ENCODE measurements at places on chromosomes 2 and 18.
A peak's percentile ranks its signal among the peaks of the same experiment; 100 is the strongest.

- no peak for DNase-seq
Observed at GRCh38 chr18:12843420-12844350, 40.4 kb downstream of the PTPN2 start.

DNA sequence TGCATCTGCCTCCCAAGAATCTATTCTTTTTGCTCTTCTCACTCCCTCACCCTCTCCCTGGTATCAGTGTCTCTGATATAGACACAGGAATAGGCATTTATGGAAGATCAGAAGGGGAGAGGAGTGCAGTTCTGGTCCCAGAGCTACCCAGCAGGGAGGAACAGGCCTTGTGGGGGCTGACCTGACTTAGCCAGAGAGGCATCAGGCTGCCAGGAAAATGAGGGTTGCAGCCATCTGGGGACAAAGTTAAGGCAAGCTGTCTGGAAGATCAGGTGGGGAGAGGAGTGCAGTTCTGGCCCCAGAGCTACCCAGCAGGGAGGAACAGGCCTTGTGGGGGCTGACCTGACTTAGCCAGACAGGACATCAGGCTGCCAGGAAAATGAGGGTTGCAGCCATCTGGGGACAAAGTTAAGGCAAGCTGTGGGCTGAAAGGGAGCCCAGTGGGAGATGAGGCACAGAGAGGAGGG, 69.9 kb upstream of the HK2 start:
- no peak for DNase-seq

- DNase-seq = no peak
Observed at GRCh38 chr18:13500869-13501542, 225.4 kb downstream of the FAM210A start.

DNA sequence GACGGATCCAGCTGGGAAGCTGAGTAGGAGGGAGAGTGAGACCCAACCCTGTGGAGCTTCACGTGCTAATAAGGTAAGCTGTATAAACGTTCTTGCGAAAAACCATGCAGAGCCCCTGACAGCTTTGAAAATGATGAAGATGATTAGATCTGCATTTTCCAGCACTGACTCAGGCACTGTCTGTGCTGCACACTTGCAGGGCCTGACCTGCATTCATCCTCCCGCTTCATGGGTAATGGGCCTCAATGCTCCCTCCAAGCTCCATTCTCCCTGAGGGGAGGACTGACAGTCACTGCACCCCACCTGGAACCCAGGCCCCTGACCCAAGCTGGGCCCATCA, 205.4 kb downstream of the TMEM163 start:
- no peak for DNase-seq

DNA sequence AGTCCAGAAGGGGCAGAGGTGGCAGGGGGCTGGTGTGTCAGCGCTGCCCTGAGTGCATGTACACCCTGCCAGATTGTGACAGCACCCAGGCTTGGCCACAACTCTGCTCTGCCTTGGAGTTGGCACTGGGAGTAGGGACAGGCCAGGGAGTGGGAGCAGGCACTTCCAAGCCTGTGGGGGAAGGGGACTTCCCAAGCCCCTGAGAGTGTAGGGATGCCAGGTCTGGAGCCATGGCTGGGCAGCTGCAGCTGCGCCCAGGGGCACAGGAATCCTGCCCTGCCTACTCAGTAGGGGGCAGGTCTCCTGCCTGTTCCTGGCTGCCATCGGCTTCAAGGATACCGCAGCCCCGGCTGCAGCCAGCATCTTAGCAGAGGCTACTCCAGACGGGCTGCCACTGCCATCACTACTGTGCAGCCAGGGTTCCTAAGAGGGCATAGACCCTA, 109.4 kb downstream of the CALCRL start:
- DNase-seq = no peak

DNA sequence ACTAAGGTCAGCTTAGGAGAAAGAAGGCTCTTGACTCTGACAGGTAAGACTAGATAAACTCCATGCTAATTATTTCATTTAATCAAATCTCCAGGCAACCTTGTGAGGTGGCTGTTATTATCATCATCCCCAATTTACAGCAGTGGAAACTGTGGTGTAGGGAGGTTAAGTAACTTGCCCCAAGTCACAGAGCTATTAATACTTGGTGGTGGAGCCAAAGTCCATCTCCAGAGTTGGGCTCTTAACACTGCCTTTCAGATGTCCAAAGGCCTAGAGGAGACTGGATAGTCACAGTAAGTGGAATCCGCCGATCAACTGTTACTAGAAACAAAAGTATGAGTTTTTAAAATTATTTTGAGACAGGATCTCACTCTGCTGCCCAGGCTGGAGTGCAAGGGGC, 46.6 kb upstream of the SP3 start:
- no peak for DNase-seq

- DNase-seq = no peak
Observed at GRCh38 chr2:191894681-191895147, 47.8 kb upstream of the CAVIN2 start.

GRCh38 chr18:56083097-56083521, 495.1 kb upstream of the TCF4 start:
- DNase-seq = no peak

DNA sequence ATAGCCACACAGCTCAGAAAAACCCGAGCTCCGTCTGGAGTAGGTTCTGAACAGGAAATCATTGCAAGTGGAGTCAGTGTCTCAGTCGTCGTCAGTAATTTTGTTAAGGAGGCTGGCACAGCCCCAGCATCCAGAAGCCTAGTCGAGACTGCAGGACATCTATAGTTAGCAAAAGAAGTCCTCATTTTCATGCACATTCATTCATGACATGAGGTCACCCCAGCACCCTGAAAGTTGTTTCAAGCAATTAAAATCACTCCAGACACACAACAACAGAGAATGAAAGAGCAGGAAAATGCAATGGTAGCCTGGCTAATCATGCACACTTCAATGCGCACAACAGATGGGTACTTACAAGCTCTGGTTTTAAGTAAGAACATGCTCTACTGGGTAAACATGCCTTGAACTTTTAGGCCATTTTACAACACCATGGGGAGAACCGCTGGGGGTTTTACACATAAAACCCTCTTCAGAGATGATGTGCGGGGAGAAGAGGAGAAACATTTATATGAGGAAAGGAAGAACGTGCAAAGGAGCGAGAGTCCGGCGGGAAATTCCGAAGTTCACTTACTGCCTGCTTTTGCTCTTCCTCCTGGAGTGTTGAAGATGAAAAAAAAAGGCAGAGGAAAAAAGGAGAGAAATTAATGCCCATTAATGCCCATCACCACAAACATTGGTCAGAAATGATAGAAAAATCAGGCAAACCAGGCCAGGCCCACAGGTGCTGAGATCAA, 77.4 kb upstream of the DNMT3A start:
- DNase-seq = no peak

DNA sequence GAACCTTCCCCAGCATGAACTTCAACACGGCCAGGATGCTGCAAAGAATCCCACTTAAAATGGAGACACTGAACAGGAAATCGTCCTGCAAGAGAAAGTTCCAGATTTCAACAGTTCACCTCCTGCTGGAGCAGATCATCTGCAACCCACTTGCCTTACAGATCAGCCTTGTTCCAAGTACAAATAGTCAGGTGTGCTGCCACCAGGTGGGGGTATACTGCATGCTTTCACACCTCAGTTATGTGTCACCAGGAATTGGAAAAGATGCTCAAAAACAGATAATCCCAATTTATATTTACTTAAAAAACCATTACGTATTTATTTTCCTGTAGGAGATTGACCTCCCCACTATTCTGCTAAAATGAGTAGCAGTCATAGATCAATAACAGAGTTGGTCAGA, 212.3 kb downstream of the MGAT5 start:
- DNase-seq = no peak

DNA sequence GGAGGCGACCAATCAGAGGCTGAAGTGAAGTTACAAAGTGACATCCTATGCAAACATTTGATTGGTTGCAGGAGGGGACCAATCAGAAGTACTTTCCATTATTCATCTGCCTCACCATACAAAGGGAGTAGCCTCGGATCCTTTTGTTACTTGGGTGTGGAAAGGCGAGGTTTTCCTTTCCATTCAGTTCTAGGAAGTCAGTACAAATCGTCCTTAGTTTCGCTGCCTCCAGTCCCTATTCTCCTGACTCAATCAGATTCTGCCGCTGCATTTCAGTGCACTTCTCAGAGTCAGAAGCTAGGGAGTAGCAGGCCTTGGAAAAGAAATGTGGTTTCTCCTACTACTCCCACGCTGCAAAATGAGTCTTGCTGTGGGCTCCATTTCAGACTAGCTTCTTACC, 149.4 kb downstream of the DTNA start:
- no peak for DNase-seq

DNA sequence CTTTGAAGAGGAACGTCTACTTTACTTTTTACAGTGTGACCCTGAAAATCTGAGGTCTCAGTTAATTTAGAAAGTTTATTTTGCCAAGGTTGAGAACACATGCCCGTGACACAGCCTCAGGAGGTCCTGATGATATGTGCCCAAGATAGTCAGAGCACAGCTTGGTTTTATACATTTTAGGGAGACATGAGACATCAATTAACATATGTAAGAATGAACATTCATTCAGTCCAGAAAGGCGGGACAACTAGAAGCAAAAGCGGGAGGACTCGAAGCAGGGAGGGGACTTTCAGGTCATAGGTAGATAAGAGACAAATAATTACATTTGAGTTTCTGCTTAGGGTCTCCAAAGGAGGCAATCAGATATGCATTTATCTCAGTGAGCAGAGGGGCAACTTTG, 23.7 kb downstream of the ELMOD3 start:
- no peak for DNase-seq

DNA sequence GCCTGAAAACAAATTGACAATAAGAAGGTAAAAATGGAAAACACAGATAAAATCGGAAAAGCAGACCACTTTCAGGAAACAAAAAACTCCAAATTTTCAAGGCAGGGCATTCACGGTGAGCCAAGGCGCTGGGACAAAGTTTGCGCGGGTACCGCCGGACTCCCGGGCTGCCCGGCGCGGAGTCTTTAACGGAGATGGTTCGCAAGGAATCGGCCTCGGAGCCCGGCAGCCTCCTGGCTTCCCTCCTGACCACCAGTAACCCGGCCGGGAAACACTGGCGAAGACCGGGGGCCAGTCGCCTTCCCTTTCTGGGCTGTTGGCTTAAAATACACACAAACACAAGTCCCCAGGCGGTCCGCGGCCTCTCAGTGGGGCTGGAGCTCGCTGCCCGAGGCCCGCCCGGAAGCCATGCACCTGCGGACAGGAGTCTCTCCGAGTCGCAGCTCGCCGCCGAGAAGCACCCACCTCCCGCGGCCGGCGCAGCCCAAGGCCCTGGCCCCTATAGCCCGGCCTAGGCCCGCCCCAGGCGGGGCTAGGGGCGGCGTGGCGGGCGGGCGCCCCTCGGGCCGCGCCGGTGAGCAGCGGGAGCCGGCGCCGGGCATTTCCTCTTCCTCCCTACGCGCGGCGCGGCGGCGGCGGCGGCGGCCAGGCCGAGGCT, 622 bp upstream of the KCMF1 start:
- peak; percentile 49 for DNase-seq

- no peak for DNase-seq
Observed at GRCh38 chr18:425106-425745, 75.3 kb downstream of the COLEC12 start.

DNA sequence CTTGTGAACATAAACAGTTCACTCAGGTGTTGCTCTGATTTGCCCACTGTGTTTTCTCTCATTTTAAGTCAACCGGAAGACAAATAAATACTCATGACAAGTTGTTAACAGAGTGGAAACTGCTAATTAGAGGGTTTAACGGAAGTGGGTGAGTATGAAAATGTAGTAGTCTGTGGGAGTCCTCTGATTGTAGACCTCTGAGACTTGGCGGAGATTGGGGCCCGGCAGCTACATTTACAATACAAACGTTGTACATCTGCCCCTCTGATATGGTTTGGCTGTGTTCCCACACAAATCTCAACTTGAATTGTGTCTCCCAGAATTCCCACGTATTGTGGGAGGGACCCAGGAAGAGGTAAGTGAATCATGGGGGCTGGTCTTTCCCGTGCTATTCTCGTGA, 107.3 kb upstream of the FAM98A start:
- DNase-seq = no peak

GRCh38 chr2:95058466-95058988, 33.0 kb downstream of the MAL start:
- DNase-seq = no peak

DNA sequence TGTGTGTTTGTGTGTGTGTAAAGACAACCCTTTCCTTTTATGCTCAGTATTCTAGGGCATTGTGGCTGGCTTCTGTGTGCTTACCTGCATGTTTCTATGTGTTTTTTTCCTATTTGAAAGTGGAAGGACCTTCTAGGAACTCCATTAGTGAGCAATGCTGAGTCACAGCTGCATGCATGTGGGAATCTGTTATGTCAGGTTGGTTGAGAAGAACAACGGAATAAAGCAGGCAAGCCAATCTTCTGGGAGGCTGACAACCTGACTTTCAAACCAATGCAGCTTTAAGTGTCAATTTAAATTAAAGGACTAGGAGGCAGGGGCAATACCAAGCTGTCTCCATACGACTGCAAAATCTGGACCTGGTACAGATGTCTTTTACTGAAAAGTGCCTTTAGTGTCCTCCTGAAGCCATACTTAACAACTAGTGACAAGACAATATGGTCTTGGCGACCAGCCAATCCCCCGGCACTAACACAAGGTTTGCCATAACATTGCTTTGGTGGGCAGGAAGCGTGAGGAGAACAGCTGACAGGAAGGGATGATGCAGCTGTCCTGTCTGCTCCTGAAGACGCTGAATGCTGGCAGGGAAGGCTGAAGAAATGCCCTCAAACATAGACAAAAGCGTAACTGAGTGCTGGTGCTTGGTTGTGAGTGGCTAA, 514.7 kb upstream of the CDH7 start:
- no peak for DNase-seq

GRCh38 chr2:73071360-73072128, at the start of gene SFXN5:
Gene SFXN5 (minus strand): TSS chr2:73071712. CDS start chr2:73071705, 7 bp downstream.
- peak; percentile 93 for DNase-seq

- peak; percentile 68 for DNase-seq
Observed at GRCh38 chr2:231926180-231926741, at the start of gene NPPC. Gene NPPC (minus strand): TSS chr2:231926396. CDS start chr2:231926249, 147 bp downstream.

GRCh38 chr2:42353792-42354429, 7.1 kb downstream of the COX7A2L start:
- DNase-seq = no peak

DNA sequence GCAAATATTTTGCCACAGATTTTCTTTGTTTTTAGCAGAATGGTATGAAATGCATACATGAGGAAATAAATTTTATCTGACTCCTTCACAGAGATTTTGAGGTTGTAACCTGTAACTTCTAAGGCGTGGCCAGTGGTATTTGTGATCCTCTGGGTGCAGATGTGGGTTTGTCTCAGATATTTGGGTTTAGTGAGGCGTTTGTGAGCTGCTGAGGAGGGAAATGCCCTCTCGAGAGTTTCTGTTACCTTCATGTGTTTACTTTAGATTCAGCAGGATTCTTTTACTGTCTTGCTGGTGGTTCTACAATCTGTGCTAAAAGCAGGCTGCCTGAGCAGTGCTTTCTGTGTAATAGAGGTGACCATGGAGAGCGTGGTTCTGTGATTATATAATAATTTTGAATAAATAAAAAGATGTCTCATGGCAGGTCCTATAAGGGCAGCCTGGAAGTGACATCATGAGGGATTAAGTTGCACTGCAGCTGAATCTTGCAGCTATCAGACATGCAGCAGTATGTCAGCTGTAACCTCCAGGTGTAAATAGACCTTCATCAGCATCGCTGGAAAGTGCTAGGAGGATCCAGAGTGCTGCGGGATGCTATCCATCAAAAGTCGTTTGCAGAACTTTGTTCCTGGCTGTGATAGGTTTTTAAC, 34.1 kb downstream of the TANC1 start:
- DNase-seq = no peak

GRCh38 chr2:23019476-23019875, 365.5 kb upstream of the KLHL29 start:
- DNase-seq = no peak

Data from CD8-positive, alpha-beta memory T cell (primary cell).